ENCODE measurements at places on chromosomes 2 and 18.

GRCh38 chr18:25798046-25798445 is 292.4 kb downstream of the SS18 start:
- no peak for DNase-seq

DNA sequence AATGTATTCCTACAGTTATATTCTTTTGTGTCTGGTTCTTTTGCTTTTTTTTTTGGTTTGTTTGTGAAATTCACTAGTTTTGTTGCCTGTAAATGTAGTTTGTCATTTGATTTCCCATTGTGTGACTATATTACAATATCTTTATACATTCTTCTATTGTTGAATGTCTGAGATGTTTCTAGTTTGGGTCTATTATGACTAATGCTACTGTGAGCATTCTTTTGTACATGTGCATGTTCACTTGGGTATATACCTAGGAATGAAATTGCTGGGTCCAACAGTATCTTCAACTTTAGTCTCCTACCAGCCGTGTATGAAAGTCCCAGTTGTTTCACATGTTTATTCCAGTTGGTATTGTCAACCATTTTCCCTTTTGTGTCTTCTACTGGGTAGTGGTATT is 112.7 kb upstream of the RBMS1 start:
- DNase-seq = no peak

GRCh38 chr18:44096016-44096415 is 584.7 kb upstream of the SETBP1 start:
- no peak for DNase-seq

GRCh38 chr2:15279201-15279876 is 281.8 kb downstream of the NBAS start:
- no peak for DNase-seq

DNA sequence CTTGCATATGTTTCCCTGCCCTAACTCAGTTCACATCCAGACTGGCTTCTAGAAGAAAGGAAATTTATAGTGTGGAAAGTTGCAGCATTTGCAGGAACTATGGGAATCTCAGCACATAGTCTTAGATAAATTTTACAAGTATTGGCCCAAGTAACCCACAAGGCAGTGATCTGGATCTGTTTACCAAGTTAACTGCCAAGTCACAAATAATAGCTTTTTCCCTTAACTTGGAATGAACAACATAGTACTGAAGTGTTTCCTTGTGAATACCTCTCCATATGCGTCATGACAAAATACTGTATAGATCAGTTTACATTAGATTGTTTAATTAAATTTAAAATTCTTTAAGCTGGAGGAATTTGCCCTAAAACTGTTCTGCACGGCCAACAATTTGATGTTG is 255.8 kb upstream of the EPAS1 start:
- DNase-seq = no peak

DNA sequence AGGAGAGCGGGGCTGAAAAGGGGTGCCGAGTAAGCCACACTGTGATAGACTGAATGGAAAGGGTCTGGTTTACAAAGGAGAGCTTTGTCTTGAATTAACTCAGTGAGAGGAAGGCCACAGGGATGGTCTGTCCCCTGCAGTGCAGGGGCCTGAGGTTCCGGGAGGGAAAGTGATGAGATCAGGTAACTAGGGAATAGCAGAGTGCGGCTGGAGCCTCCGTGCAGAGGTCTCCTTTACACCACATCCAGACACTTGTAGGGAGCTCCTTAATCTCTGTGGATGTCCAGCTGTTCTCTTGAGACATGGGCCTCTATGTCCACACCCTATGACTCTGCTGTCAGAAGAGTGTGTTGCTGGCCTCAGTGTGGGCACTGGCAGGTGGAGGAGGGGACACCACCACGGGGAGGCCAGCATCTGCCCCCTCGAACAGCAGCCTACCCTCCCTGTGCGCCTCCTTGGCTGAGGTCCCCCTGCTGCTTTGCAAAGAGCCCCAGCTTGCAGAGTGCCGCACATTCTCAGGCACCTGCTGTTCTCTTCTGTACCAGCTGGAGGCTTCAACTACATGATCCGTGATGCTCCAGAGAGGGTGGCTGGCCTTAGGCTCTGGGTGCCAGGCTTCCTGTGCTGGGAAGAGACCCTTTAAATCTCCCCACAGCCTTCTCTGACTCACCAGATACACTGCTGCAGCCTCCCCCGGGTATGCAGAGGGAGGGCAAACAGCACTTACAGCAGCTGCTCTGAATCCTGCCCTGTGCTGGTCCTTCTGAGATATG is 25.9 kb downstream of the ENOSF1 start:
- no peak for DNase-seq

DNA sequence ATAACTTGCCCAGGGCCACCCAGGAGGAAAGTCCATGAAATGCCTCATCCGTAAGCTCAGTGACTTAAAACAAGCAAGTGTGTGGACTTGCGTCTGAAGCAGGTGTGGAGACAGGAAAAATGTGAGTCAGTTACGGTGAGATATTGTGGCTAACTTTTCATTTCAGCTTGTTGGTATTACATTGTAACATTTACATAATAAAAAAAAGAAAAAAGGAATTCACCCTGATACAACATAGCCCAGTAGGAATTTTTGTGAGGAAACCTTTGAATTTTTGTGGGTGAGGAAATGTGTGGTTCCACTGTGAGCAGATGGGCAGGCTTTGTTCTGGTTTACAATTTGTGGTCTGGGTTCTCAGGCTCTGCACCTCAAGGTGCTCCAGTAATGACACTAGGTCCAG is 33.7 kb upstream of the LYPD6B start:
- no peak for DNase-seq

GRCh38 chr2:234334151-234334550 is 162.7 kb downstream of the ARL4C start:
- no peak for DNase-seq

DNA sequence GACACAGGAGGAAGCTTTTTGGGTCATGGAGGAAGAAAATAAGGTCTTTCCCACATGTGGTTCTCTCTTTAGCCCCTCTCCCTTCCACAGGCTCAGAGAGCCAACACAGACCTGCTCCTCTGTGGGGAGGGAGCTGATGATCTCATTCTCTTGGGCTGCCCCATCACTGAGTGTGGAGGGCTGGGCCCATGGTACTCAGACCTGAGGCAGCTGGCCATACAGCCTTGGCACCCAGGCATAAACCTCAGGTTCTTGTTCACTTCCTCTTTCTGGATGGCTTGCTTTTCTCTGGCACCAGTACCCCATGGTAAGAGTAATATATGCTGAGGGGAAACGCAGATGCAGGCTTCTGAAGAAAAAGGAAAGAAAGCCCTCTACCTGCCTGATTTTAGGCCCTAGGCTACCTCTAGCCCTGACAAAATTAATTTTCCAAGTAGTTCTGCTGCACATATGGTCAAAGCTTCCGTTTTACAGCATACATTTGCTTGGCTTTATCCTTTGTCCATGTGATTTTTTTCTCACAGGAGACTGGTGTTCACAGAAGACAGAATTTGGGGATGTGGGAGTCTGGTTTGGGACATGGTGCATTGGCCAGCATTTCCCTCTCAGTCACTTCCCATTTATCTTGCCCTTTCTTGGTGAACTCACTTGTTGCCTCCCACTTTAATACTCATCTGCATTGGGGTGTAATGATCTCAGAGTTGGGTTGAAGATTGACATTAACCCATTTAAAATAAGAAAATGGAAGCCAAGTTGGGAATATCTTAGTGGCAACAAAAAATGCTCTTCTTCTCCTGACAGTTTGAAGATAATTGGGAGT is 11.1 kb downstream of the DHRS9 start:
- no peak for DNase-seq

GRCh38 chr2:234193977-234194563 is 143.6 kb downstream of the SPP2 start:
- DNase-seq = no peak

- no peak for DNase-seq
Measured at GRCh38 chr2:119198240-119198840, 25.3 kb upstream of the STEAP3 start.

DNA sequence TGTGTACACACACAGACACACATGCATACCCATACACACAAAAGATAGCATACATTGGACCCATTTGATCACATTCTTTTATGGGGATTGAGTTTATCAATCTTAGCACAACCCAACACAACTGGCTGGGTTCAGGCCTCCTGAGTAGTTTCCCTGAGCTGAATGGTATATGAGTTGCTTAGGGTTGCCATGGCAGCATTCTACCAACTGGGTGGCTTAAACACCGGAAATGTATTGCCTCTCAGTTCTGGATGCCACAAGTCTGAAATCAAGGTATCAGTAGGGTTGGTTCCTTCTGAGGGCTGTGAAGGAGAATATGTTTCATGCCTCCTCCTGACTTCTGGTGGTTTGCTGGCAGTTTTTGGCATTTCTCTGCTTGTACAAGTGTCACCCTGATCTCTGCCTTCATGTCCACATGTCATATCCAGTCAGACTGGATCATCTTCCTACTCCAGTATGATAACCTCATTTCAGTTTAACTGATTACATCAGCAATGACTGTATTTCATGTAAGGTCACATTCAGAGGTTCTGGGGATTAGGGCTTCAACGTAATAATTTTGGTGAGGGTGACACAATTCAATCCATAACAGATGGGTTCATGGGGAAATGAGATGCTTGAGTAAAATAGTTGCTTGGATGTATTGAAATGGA is 212.7 kb downstream of the KCNE4 start:
- DNase-seq = no peak

DNA sequence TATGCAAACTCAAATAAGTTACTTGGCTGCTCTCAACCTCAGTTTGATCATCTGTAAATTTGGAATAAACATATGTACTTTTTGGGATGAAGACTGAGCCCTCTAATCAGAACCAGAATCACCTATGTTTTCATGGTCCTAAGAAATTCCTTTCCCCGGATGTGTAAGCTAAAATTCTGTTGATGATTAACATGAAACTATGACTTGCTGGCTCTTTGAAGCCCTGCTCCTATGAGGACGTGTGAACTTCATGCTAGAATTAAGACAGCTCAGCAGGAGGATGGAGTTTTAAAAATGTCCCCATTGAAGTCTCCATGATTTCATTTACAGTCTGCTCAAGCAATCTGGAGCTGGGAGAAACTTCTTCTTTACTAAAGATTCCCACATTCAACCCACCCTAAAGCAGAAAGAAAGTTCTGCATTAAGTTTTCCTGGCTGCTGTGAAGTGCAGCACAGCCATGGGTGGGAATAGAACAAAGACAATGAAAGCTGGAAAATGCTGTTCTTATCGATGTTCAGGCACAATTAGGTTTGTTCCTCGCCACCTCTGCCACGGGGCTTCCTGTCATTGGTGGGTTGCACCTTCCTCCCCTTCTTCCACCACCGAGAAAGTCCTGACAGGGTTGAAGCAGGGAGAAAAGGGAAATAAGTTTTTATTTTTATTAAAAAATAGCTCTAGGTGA is 50.9 kb downstream of the ADCYAP1 start:
- DNase-seq = no peak

GRCh38 chr18:6547476-6547875 is 132.8 kb upstream of the L3MBTL4 start:
- DNase-seq = no peak

GRCh38 chr2:128160616-128161275 is 69.7 kb downstream of the UGGT1 start:
- no peak for DNase-seq

- no peak for DNase-seq
Measured at GRCh38 chr2:240645801-240646175, 20.5 kb downstream of the GPR35 start.

- no peak for DNase-seq
Measured at GRCh38 chr2:9274701-9275343, 68.2 kb downstream of the ASAP2 start.

DNA sequence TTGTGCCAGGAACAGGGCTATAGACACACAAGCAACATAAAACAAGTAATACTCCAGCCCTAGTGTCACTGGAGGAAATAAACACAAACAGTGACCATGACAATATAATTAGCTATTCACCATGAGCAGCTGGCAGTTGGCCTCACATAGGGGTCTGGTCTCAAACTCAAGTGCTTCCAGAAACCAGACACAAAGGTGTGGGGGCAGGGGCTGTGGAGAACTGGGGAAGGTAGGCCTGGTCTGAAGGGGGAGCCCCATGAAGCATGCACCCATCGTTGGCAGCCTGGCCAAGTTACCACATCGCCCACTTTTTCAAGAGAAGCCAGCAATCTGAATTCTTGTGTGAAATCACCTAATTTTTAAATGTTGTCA is 49.5 kb upstream of the SP3 start:
- DNase-seq = no peak

DNA sequence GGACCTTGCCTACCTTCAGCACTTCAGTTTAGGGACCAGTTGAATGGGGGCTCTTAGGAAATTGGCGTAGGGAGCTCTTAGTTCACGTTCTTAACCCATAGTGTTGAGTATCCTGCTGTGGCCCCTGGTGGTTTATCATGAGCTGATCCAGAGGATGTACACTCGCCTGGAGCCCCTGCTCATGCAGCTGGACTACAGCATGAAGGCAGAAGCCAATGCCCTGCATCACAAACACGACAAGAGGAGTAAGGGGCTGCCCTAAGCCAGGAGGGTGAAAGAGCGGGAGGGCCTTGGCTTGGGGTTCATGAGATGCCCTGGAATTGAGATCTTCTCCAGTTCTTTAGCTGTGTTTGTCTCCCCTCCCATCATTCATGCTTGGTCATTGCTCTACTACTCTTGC is 2.9 kb downstream of the RETREG2 start:
- no peak for DNase-seq

DNA sequence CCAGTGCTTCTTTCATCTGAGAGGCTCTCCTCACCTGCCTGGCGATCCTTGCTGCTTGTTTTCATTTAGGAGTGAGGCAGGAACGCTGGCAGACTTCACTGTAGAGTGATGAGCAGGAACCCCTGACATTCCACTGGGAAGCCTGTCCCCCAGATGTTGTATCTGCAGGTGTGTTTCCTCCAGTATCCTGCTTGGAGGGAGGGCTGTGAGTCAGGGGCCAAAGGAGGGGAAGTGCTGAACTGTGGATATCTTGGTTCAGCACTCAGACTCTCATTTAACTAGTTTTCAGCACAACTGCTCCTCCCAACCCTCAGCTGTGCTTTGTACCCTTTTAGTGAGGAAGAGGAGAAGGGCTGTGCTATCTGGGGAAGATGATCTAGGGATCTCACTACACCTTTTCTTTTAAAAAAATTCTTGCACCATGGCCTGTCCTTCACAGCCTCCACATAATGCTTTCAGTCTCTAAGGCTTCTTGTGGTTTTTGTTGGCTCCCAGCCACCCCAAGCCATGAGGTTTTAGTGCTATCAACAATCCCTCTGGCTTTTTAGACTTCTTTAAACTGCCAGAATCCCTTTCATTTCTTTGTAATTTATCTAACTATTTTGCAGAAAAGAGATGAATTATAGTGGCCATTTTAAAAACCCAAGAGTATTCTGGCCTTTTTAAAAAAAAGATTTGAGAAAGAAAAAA is 11.2 kb downstream of the ANKAR start:
- DNase-seq = no peak

All from smooth muscle cell of the brain vasculature (primary cell).